Esophagus squamous epithelium (tissue), 5 donors: ENCODE measurements at places on chromosomes 13 and 19.

GRCh38 chr13:66195238-66195637 is 1034.9 kb downstream of the PCDH9 start:
- no peak for DNase-seq

- DNase-seq: no peak
Observed at GRCh38 chr13:46796129-46796514, 839 bp downstream of the ESD start.

DNA sequence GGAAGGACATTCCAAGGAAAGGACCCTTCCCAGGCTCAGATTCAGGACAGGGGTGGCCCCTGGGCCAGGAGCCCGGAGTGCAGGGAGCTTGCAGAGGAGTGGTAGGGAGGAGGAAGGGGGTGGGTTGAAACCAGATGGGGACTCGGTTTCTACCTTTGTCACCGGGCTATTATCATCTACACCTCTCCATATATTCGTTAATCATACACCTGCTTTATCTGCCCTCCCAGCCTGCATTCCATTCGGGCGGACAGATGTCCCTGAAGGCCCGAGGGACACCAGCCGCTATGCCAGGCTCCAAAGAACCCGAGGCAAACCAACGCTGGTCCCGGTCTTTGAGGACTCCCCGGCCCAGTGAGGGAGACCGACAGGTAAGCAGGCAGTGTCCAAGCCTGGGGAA is 15.5 kb upstream of the MYH14 start:
- no peak for DNase-seq

DNA sequence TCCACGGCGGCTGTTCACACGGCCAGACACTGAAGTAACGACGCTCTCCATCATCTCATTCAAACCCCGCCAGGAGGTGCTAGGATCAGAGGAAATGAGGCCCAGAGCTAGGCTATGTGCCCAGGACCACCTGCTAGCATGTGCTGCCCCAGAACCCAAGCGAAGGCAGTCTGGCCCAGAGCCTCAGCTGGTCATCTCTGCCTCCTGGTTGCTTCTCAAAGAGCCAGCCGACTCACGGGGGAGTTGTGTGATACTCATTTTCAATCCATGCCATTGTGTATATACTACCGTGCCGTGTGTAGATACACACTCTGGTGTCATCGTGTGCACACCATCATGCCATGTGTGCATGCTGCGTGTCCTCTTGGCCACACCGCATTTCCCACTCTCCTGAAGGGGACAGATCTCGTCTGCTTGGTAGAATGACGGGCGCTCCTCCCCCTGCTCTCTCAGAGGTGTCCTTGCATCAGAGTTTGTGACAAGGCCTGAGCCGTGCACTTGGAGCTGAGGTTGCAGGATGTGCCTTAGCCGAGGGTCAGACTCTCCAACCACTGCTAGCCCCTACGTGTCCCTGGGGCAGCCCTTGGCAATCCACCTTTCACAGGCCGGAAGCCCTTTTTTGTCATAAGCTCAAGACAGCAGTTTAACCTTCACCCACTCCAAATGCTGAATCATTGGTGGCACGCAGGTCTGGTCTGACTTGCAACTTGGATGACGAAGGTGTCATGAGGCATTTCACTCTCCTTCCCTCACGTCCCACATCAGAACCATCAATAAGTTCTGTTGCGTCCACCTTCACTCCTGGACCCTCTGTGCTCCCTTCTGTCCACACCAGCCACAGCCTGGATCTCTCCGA is 130.4 kb downstream of the CRYL1 start:
- DNase-seq: no peak

DNA sequence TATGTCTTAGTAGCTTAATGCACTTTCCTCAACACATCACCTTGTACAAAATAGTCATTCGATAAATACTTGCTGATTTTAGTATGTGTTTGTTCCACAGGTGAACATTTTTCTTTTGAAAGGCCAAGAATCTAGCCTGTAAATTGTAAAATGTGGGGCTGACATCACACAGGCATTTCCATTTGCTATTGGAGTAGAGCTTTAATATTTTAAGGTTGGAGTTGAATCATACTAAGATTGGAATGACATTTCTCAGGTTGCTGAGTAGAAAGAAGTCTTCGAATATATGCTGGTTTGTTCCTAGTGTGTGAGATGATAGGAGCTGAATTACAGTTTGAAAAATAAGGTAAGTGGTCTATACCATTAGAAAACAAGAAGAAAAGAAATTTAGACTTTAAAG is 112.3 kb upstream of the FRY start:
- no peak for DNase-seq

GRCh38 chr19:58396691-58397532 is 1.5 kb downstream of the RNF225 start:
- no peak for DNase-seq

DNA sequence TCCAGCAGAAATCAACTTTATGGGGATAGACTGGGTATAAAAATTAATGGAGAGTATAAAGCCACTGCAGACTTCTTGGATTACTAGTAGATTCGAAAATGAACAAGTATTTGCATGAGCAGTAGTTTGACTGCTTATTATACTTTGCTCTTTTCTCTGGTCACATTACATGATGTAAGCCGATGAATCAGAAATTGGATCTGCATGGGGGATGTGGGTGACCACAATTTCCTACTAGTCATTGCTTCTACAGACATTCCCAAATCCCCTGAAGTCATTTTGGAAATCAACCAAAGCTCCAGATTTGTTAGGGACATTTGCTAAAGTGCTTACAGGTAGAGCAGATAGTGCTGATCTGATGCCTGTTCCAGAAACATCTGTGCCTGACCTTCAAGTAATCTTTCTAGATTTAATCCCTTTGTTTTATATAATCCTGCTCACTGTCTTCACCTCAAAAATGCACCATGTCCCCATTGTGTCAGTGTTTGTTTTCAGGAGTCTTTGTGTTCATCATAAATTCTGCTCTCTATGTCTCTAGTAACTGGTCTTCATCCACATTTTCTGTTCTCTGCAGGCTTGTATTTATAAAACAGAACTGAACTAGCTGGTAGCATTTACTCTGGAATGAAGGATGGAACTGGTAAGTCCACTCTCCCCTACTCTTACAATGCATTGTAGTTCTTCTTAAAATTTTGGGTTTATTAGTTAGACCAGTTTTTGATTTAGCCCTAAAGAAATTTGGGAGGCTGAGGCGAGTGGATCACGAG is 201.5 kb upstream of the CSNK1A1L start:
- no peak for DNase-seq

DNA sequence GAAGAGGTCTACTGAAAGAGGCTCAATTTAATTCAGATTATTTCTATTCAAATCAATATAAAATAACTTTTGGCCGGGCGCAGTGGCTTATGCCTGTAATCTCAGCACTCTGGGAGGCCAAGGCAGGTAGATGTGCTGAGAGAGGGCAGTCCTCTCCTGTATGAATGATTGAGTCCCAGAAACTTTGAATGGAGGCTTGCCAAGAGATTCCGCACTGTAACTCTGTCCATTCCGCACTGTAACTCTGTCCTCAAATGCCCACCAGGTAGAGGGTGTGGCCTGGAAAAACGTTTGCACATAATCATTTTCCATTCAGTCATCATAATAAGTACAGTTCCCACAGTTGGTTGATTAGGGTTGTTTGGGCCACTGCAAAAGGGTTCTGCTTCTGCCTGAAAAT is 274.7 kb upstream of the SOX21 start:
- DNase-seq: no peak

DNA sequence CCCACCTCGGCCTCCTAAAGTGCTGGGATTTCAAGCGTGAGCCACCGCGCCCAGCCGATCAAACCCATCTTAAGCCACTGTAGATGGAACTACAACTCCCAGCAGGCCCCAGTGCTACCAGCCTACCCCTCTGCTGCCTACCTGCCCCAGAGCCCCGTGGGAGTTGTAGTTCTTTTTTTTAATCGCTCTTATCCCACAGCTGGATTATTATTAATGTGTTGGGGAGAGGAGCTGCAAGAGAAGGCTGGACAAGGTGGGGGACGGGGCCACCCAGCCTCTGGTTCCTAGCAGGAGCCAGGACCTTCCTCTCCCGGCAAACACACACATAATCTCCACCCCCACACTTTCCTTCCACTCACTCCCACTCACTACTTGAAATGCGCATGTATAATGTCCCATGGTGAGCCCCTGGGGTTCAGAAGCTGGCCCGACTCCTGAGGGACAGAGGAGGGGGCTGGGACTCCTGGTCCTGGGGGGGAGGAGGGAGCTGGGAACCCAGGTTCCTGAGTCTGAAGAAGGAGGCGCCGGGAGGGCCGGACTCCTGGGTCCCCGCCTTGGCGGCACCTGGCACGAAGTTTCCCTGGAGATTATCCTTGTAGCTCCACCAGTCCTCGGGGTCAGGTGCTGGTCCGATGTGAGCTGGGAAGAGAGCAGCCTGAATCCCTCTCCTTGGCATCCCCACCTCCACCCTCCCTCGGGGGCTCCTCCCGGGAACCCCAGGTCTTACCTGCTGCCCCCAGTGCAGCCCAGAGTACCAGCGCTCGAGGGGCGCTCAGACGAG is 958 bp downstream of the CA11 start:
- no peak for DNase-seq

DNA sequence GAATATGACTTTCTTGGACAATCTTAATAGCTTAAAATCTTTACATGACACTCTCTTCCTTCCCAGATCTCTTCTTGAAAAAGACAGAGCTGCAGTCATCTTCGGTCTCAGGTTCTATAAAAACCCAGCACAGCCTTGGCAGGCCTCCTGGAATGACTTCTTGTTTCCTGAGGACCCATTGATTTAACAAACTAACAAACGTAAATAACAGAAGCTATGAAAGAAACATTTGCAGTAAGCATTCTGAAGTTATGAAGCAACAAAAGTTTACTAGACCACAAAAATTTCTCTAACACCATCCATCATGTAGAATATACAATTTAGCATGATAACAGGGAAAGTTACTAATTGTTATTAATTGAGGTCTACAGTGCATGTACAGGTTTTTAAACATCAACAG is 62.8 kb upstream of the STARD13 start:
- no peak for DNase-seq

- DNase-seq: no peak
Observed at GRCh38 chr13:92734545-92734944, 492.1 kb upstream of the GPC6 start.

DNA sequence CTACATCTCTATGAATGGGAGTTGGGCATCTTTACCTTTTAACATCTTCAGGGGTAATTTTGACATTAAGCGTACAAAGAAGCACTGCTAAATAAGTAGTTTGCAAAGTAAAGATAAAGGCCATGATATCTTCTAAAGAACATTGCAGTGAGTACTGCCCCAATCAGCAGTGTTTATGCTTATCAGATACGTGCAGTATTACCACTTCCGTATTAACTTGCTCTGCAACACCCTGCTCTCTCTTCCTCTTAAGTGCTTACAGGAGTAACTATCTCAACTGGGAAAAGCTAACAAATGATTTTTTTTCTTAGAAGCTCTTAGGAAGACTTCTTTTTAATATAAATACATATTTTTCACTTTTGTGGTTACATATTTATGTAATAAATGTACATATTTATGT is 793.7 kb upstream of the SLC10A2 start:
- no peak for DNase-seq

GRCh38 chr19:6070720-6071485 is 39.4 kb downstream of the RFX2 start:
- no peak for DNase-seq

DNA sequence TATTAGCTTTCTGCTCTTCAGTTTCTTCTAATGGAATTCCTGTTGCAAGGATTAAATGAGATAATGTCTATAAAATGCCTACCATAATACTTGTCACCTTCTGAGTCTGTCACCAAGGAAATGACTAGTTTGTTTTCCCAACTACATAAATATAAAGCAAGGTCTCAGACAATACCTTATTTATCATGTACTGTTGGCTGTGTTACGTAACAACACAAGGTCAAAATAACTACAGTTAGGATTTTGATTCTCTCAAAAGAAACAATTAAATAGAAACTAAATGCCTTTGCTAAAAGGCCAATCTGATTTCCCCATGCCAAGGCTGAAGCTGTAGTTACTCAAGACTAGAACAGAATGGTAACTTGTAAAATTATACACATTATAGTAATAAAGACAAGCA is 134.5 kb downstream of the PCDH9 start:
- DNase-seq: no peak

DNA sequence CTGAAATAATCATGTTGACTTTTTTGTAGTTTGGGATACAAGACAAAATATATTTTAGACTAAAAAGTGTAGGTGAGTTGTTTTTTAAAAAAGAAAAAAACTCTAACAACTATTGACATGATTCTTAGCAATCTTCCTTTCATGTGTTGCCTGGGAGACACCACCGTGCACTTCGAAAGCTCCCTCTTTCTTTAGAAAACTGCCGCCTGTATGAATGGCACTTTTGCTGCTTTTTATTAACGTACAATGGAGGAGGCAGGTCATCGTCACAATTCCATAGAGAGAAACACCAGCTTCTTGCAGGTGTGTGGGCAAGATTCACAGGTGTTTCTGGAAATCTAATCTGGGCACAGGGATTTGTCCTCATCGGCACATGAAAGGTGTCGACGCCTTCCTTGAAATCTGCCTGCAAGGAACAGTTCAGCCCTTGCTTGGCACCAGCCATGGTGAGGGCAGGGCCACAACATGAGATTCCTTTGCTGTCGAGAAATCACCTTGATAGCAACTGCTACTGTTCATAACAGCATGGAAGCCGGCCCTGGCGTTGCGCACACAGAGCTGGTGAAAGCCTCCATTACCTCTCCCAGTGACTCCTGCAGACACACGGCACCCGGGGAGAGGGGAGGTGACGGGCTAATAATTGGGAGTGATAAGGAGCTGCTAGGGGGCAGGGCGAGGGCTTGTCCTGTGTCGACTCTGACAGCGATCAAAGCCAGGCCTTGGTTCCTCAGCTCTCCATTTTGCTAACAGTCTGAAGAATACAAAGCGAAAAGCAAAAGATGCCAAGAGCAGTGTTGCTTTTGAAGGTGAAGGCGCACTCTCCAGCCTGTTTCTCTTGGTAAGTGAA is 66.5 kb downstream of the EFNB2 start:
- DNase-seq: no peak

- DNase-seq: no peak
Observed at GRCh38 chr19:39780894-39781293, 2.2 kb downstream of the LEUTX start.

DNA sequence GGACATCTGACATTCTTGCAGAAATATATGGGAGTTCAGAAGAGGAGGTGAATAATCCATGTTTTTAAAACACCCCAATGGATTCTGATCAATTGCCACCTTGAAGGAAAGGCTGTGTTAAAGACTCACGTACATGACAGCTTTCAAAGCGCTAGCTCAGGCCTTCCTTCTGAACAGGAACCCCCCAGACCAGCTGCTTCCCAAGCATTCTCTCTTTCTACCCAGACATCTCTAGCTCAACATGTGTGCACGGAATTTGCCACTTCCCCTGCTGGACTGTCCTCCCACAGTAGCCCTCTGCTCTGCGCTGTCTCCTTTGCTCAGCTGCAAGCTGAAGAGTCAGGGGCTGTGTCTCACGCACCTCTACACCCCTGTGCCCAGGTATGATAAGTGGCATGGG is 54.5 kb downstream of the STK24 start:
- DNase-seq: no peak
